Activated CD8-positive, alpha-beta memory T cell treated with anti-CD3 and anti-CD28 coated beads, Interleukin-2, amount 10 ng/mL, durations not matched to agents 7 days and 5 days (primary cell): ENCODE measurements at places on chromosomes 13 and 19.

DNA sequence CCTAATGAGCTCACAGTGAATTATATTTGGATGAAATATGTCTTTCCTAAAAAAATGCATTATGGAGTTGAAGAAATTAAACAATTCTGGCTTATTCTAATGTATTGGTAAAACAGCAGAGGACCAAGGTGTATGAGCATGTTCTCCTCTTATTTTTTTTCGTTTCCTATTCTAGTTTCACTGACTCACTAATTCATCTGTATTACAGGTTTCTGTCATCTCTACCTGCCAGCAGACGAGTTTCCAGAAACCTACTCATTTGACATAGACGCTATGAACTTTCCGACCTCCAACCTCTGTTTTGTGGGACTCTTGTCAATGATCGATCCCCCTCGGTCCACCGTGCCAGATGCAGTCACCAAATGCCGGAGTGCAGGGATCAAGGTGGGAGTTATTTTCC is 20.3 kb downstream of the ATP12A start:
- DNase-seq: no peak

DNA sequence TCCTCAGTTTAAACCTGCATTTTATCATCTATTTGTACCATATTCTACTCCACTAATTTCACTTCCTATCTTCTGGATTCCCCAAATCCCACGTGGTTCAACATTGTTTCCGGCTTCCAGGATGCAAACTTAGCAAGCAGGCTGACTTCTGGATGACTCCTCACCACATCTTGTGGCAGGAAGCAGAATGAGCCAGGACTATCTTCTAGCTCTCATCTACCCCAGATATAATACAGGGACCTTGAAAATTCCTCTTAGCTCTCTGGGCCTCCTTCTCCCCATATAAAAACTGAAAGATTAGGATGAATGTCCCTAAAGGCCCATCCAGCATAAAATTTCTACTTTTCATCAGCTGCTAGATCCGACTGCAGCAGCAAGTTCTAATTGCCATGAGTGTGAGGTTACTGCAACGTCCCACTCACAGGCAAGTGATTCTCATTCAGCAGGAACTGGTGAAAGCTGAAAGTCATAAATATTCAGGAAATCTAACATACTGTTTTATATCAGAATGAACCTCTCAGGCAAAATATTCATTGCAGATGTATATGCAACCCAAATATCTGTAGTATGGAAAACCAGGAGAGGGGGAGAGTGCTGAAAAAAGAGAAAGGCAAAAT is 93.4 kb downstream of the KCTD12 start:
- DNase-seq: no peak

- DNase-seq: no peak
Measured at GRCh38 chr13:25440061-25440460, 68.3 kb downstream of the ATP8A2 start.

DNA sequence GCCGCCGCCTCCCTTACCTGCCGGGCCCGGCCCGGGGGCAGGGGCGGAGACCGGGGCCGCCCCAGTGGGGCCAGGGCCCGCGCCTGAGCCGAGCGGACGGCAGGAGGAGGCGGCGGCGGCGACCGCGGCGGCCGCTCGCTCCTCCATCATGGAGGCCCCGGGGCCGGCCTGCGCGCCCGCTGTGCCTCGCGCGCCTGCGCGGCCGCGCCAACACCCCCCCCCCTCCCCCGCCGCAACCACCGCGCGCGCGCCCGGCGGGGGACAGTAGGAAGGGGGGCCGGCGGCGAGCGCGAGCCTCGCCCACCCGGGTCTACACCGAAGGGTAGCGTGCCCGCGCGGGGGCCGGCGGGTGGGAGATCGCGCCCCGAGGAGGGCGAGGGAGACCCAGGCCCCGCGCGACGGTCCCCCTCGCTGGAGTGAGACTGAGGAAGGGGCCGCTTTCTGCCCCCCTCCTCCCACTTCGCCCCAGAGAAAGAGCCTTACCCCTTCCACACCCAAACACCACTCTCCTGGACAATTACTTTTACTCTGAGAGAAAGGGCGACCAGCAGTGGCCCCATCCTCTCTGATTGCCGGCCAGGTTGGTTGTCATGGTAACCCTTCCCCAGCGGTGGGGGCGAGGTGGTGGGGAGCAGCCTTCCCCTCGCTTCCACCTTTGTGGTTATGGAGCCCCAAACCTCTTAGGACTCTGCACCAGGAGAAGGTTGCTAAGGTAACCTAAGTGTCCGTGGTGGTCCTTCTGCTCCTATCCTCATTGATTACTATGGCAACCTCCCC is at the start of gene STRN4:
Gene STRN4 (minus strand): TSS at position 170 of the 777 bp plus-strand sequence. CDS start 20 bp downstream, at position 150.
- DNase-seq: peak; percentile 68

DNA sequence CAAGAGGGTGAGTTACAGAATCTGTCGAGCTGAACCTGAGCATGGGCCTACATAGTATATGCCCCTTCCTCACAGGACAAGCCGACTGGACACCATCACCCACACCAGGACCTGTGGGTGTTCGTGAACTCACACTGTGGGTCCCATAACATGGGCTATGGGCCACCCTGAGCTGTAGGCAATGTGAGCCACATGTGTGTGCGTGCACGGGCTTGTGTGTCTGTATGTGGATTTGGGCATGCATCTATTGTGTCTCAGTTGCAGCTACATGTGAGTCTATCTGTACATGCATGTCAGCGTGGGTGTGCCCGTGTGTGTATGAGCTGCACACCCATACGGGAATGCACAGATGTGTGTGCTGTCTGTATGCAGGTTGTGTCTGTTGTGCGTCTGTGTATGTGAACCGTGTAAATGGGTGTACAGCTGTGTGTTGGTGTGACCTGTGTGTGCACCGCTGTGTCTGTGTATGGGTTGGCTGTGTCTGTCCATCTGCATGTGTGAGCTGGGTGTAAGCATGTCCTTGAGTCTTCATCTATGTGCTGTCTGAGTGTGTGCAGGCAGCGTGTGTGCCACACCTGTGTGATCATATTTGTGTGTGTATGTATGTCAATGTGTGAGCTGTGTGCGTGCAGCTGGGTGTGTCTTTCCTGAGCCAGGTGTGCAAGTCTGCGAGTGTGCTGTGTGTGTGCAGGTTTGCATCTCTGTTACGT is 1.7 kb downstream of the NOTCH3 start:
- DNase-seq: no peak

DNA sequence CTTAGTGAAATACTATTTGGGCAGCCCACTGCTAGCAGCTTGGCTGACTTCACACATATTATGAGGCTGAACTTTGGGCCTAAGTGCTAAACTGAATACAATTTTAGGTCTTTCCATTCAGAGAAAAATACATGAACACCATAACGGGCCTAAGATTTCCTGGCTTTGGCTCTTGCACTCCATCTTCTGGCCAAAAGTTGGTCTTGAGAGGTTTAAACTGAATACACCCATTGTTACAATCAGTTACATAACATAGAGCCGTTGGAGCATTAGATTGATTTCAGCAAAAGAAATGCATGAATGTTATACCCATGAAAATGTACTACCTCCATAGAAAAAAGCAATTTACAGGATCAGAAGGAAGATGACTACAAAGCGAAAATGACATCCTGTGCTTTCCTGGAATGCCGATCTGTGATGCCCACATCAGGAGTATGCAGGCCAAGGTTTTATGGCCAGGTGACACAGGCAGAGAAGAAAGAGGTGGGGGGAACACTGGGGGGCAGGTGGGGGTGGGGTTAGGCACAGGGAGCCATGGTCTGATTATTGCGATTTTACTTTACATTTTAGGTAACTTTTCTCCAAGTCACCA is 11.1 kb upstream of the SHISA2 start:
- DNase-seq: peak; percentile 52

- DNase-seq: no peak
Measured at GRCh38 chr19:56810260-56810659, 30.3 kb downstream of the PEG3 start.

- peak; percentile 35 for DNase-seq
Measured at GRCh38 chr13:98721825-98722510, 30.5 kb downstream of the SLC15A1 start.

GRCh38 chr19:50705422-50706019 is 14.1 kb downstream of the SHANK1 start:
- DNase-seq: peak; percentile 55

- DNase-seq: no peak
Measured at GRCh38 chr13:39521701-39522100, 81.3 kb downstream of the LHFPL6 start.

DNA sequence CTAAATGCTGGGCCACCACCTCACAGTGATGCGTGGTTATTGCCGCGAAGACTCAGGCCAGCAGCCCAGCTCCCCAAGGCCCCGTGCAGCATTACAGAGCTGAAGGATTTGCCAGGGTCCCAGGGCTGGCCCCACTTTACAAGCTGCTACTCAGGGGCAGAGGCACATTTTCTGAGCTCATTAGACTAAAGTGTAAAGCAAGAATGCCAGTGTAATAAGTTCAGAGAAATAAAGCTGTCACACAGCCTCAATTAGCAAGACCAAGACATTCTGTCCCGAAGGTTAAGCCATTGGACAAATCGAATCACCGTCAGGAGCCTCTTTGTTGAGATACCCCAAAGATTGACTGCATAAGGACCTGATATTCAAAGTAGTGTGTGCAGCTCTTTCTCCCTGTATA is 428.4 kb downstream of the EFNB2 start:
- no peak for DNase-seq

GRCh38 chr13:34939771-34940170 is 2.3 kb upstream of the NBEA start:
- DNase-seq: no peak

DNA sequence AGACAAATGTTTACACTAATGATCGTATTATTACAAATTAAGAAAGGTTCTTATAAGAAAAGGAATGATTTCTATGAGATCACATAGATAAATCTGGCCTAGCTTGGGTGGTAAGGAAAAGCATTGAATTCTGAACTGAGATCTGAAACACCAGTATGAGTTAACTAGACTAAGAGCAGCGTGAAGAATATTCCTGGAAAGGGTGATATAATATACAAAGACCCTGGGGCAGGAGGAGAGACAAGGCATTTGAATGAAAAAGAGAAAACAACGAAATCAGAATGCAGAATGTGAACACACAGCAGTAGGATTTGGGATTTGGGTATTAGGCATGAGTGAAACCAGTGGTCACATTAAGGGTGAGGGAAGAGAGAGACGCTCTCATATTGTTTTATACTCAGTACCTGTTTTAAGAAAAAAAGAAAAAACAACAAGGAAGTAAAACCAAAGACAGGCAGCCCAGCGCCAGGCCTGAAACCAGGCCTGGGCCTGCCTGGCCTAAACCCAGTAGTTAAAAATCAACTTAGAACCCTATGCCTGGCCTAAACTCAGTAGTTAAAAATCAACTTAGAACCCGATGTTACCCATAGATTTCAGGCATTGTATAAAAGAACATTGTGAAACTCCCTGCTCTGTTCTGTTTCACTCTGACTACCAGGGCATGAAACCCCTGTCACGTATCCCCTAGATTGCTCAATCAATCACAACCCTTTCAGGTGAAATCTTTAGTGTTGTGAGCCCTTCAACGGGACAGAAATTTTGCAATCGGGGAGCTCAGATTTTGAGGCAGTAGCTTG is 287.1 kb downstream of the ITGBL1 start:
- no peak for DNase-seq

DNA sequence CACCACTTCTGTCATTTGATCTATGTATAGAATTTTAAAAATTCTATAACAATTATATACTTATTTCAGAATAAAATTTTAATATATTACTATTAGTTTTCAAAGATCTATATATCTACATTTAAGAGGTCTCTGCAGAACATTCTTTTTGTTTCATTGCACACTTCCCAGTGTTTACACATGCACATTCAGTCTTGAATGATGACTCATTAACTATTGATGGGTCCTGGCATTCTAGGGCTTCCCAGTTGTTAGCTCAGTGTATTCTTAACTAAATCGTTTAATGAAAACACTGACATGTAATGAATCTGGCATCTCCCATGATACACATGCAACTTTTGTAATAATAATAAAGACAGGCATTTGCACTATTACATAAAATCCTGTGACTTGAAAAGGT is 324.6 kb downstream of the KLF12 start:
- DNase-seq: no peak

GRCh38 chr19:51122112-51122981 is 2.4 kb upstream of the SIGLEC9 start:
- no peak for DNase-seq

DNA sequence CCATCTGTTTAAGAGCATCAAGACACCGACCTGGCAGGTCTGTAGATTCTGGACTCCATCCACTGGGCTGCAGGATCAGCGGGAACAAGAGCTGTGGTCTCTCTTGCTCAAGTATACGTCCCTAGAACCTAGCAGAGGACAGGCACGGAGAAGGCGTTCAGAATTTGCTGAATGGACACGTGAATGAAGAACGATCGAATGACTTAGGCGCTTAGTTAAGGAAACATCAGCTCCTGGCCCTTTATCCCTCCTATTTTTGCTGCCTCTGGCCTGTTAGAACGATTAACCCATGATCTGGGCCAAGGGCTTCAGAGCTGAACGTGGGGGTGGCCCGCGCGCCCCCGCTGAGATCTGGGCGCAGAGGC is 953 bp downstream of the DZIP1 start:
- no peak for DNase-seq

- DNase-seq: no peak
Measured at GRCh38 chr13:53781941-53782340, 753.3 kb downstream of the OLFM4 start.

DNA sequence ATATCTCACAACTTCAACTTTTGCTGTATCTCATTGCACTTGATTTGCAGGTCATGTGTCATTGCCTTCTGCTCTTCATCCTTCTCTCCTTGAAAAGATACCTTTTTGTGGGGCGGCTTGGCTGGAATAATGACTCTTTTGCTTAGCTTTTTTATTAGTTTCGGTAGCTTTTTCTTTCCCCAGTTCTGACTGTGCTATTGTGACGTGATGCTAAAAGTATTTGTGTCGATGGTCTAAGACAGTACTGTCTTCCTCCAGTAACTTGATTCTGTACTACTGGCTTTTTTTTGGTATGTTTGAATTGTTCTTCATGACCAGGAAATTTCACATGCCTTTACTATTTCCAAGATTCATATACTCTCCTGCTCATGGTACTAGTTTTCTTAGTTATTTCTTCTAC is 63.1 kb downstream of the SLITRK1 start:
- no peak for DNase-seq
